ENCODE measurements at places on chromosomes 1 and 21.

DNA sequence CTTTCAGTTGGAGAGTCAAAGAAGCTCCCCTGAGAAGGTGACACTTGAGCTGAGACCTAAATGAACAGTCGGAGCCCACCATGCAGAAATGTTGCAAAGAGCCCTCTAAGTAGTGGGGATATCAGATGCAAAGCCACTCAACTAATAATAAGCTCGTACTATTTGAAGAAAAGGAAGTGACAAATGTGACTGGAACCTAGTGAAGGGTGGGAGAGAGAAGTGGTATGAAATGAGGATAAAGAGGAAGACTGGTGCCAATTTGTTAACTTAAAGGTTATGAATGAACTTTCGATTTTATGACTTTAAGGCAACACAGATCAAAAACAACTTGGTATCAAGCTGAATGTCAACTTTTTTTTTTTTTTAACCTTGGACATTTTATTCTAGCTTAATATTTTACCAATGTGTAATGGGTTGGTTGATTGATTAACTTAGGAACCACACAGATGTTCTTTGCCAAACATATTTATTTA, 14.7 kb downstream of the LYPLAL1 start:
- no peak for DNase-seq

DNA sequence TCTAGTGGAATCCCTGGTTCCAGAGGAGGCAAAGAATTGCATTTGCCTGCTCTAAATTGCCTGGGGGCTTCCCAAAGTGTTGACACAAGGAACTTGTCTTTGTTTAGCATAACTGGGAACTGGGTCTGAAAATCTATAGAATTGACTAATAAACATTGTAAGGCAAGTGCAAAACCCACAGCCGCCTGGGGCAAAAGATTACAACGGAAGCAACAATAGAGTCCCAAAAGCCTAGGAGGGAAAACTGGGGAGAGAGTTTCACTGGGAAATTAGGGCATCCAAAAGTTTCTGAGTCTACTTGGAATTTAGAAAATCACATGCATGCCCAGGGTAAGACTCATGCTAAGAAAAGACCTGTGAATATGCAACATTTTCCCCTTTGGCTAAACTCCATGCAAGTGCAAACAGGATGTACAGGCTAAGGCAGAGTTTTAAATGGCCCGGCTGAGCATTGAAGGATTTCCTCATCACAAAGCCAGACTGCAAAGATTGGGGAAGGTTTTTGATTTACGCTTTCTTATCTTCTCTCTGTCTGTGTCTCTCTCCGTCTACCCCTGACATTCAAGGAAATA, 725.3 kb upstream of the NCAM2 start:
- DNase-seq, result no peak

- DNase-seq, result no peak
Observed at GRCh38 chr1:90840352-90840751, 123.2 kb upstream of the BARHL2 start.

DNA sequence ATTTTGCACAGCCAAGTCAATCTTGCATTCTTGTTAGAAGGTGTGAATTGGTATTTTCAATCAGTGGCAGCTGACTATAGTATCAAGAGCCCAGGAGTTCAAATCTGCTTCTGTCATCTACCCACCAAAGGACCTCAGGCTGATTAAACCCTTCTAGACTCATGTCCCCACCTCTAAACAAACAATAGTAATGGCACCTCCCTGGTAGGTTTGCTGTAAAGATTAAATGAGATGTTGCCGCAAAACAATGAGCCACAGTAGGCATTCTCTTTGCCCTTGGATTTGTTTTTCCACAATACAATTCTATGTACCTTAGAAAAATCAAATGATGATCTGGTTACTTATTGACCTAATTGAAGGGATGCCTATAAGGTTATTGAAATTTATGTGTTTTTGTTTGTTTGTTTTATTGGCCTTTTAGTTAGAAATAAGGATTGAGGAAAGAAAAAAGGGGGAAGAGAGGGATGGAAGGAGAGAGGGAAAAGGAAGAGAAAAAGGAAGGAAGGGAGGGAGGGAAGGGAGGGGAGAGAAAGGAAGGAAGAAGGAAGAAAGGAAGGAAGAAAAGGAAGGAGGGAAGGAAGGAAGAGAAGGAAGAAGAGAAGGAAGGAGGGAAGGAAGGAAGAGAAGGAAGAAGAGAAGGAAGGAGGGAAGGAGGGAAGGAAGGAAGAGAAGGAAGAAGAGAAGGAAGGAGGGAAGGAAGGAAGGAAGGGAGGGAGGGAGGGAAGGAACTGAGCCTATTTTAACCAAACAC, 110.7 kb downstream of the ETS2 start:
- no peak for DNase-seq

GRCh38 chr1:41623736-41624135, 139.3 kb upstream of the EDN2 start:
- DNase-seq, result no peak

DNA sequence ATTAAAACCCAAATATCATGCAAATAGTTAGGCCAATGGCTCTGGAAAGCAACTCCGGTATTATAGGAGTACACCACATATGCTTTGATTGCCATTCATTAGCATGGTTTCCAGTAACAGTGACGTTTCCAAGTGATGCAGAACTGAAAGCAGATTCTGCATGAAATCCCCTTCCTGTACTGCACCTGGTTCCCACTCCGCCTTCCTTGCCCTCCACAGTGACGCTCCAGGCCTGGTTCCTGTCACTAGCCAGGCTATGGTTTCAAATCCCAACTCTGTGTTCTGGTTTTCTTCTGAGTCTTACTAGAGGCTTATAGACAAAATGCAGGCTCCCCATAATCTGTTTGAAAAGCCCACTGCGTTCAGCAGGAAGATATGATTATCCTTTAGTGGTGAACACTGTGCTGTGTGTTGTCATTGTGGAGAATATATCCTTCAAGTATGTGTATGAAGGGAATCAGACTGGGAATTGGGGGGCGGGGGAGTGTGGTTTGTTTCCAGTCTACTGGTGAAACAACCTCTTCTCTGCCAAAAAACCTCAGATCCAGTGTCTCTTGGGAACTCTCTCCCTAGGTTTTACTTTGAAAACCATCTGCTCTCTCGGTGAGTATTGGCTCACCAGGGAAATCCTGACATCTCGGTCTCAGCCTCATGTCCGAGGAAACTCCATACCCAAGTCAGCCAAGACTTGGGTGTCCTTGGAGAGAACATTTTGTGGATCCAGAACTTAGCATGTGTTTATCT, 78.7 kb downstream of the TYW3 start:
- DNase-seq, result no peak

- DNase-seq, result no peak
Observed at GRCh38 chr1:6872573-6873261, 87.5 kb downstream of the CAMTA1 start.

DNA sequence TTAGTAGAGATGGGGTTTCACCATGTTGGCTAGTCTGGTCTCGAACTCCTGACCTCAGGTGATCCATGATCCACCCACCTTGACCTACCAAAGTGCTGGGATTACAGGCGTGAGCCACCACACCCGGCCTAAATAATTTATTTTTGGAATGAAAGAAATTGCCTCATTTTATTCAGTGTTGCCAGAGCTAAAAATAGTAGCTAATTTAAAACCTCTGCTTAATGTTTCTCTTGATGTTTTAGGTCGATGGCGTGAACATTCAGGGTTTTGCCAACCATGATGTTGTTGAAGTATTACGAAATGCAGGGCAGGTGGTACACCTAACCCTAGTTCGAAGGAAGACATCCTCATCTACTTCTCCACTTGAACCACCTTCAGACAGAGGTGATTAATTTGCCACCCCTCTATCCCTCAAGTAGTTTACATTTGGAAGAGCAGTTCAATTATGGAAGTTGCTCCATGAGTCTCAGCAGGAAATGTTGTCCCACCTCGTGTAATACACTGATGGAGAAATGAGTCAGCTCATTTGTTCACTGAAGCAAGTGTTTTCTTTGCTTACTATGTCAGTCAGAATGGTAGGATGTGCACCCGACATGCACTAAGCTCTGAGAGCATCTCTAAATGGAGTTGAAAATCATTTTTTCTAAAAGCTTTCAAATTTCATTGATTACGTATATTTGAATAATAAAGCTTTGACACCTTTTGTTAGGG, 54.9 kb downstream of the PATJ start:
- DNase-seq, result no peak

DNA sequence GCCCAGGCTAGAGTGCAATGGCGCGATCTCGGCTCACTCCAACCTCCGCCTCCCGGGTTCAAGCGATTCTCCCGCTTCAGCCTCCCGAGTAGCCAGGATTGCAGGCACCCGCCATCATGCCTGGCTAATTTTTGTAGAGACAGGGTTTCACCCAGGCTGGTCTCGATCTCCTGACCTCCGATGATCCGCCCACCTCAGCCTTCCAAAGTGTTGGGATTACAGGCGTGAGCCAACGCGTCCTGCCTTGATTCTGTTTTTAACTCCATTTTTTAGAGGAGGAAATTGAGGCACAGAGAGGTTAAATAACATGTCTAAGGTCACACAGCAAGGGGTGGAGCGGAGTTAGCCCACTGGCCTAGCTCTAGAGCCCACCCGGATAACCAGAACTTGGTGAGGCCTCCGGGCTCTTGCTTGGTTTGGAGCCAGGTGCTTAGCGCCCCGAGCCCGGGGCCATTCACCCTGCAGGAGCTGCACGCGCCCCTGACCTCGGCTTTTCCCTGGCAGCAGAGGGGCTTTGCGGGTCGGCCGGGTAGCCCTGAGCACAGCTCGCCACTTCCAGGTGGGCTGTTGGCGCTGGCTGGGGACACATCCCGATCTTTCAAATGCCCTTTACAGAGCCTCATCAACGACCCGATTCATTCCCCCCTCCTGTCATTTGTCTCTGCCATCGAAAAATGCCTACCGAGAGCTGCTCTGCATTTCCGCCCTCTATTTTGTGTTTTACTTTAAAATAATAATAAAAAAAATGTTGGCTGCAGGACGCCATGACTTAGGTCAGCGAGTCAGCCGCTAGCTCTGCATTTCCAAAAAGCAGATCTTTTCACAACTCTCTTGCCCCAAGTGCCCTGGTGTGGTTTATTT, 11.2 kb downstream of the SIM2 start:
- no peak for DNase-seq

- no peak for DNase-seq
Observed at GRCh38 chr1:155697046-155697445, 8.2 kb downstream of the DAP3 start.

GRCh38 chr1:31714442-31715086, 10.7 kb upstream of the COL16A1 start:
- no peak for DNase-seq

DNA sequence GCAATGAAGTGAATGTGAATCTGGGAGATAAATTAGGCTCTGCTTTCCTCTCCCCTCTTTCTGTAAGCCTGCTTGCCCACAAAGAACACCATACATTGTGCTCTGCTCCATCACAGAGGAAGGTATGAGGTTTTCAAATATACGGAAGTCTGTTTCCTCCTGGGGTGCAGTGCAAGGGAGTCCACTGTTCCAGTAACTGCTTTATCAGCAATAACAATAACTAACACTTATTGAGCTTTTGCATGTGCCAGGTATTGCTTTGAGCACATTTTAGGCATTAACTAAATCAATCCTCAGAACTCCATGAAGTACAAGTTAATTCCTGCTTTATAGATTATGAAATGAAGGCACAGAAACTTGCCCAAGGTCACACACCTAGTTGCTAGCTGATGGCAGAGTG, 10.0 kb downstream of the LTN1 start:
- no peak for DNase-seq

DNA sequence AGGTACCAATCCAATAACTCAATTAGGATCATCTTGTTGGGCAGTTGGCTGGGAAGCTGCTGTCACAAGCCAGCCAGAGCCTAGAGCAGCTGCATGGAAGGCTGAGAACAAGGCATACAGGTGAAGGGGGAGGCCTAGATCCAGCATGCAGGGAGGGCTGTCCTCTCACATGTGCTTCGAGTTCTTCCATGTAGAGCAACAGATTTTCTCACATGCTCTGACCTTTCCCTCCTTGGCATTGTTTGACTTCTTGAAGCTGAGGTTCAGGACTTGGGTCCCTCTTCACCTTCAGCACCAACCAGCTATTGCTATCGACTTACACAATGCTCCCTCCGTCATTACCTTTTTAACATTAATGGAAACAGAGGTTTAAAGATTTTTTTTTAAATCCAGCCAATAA, 257.7 kb downstream of the ATG4C start:
- DNase-seq, result no peak

DNA sequence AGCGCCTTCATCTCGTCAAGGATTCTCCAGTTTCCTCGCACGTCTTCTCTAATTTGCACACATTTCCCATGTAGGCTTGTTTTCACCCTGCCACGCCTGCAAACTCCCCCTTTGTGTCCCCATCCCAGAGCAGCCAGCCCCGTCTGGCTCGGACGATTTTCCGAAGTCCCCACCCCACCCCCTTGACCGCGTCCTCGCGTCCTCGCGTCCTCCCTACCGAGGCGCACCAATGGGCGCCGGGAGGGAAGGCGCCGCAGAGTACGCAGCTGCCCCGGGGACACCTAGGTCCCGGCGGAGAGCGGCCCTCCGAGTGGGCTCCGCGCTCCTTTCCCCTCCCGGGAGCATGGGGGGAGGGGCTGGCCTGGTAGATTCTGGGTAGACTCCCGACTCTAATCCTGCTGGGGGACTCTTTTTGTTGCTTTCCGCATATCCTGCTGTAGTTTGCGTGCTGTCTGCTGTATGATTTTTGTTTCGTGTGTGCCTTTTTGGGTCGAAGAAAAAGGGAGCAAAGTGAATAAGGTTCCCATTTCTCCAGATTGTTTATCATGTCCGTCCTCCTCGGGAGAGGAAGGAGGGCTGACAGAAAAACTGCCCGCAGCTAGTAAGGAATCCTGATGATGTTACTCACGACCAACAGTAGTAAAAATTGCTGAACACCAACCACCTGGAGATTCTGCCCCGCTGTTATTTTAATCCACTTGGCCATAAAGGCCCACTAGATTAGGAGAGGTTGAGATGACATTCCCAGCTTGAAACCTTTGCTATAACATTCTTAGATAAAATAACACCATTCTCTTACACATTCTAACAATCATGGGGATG, 1.5 kb downstream of the CACHD1 start:
- DNase-seq, result no peak

DNA sequence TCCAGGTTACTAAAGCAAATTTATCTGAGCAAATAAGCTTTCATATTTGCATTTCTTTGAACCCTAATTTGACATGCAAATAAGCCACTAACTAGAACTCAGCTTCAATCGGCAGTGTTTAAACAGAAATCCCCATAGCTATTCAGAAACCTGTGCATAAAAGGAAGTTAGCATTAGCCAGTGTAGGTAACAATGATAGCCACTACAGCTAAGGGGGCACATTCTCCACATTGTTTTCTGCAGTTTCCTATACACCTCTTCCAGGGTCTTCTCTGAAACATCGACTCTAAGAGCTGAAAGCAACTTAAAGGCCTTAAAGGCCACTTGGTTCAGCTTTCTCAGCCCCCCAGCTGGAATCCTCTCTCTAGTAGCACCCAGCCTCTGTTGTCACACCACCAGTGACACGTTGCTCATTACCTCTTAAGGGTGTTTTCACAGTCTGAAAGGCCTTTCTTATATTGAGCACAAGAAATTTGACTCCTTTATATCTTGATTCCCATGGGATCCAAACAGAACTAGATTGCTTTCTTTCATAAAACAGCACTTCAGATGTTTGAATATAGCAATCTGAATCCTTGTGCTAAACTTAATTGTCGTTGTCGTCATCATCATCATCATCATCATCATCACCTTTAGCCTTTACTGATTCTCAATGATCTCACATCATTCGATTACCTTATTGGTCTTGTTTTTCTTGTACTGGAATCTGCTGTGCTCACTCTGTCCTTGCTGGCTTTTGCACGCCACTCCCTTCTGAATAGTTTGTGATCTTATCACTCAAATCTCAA, 93.9 kb upstream of the DAB1 start:
- DNase-seq, result no peak

All from T-helper 22 cell (primary cell).